ENCODE measurements at places on chromosomes 6 and 20.

GRCh38 chr6:113599444-113599843 is 257.7 kb upstream of the MARCKS start:
- no peak for DNase-seq

GRCh38 chr6:133748628-133749027 is 140.3 kb upstream of the TCF21 start:
- no peak for DNase-seq

DNA sequence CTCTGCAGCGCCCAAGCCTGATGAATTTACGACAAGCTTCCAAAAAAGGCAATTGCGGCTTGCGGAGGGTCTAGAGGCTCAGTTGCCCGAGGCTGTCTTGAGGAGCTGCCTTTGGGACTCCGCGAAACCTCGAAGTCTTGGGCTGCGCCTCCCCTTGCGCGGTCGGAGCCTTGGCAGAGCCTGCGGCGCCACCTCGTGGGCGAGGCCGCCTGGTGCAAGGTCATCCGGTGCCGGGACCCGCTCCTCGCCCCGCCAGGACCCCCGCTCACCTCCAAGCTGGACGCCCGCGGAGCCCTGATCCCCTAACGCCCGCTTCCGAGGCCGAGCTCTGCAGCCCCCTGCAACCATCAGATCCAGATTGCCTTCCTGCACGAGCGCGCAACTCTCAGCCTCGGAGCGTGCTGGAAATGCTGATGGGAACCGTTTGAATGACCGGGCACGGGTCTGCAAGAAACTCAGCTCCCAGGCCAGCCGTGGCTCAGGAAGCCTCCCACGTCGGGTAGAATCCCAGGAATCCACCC is 14.9 kb upstream of the FAM210B start:
- peak; percentile 36 for DNase-seq

- DNase-seq: no peak
These were observed 206.6 kb downstream of the TFAP2B start for GRCh38 chr6:51025082-51025777.

DNA sequence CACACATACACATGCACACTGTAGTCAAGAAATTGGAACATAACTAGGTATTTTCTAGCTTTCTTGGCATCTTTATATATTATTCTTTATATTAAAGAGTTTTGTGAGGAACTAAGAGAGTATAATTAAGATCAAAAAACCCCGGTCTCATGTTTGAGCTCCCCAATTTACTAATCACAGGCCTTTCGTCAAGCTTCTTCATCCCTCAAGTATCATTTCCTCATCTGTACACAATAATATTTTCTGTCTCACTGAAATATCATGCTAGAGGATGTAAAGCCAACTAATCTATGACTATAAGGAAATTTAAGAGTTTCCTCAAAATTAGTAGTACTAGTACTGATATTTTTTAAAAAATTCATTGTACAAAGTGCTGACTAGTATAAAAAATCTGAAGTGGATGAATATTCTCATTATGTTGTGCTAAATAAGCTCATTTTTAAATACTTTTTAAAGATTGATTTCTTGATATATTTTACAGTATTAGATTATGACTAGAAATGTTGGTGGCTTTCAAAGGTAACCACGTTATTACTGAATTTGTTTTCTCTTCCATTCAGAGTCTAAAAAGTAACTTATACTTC is 28.0 kb downstream of the PEX3 start:
- no peak for DNase-seq

GRCh38 chr20:44362466-44362940 is 7.0 kb downstream of the HNF4A start:
- DNase-seq: no peak

DNA sequence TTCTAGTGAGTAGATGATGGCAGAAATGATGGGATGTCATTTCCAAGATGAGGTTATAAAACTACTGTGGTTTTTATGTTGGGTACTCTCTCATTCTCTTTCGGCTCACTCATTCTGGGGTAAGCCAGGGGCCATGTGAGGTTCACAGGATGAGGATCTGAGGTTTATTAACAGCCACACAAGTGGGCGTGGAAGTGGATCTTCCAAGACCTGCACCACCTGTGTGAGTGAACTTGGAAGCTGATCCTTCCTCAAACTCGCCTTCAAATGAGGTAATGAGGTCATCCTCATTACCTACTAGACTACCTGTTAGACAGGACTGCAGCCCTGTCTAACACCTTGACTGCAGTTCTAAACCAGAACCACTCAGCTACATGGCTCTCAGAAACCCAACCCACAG is 45.1 kb upstream of the TAGAP start:
- DNase-seq: no peak

GRCh38 chr6:119171864-119172588 is 93.6 kb upstream of the FAM184A start:
- no peak for DNase-seq
